ENCODE measurements at places on chromosomes 11 and 22.

- DNase-seq: no peak
These were observed 71.8 kb downstream of the PDE2A start for GRCh38 chr11:72602250-72602904.

- DNase-seq: no peak
These were observed at the start of gene AMOTL1 for GRCh38 chr11:94767701-94768601. Gene AMOTL1, plus strand, starts transcription at chr11:94768356. Its CDS starts 156 bp downstream, at chr11:94768512.

DNA sequence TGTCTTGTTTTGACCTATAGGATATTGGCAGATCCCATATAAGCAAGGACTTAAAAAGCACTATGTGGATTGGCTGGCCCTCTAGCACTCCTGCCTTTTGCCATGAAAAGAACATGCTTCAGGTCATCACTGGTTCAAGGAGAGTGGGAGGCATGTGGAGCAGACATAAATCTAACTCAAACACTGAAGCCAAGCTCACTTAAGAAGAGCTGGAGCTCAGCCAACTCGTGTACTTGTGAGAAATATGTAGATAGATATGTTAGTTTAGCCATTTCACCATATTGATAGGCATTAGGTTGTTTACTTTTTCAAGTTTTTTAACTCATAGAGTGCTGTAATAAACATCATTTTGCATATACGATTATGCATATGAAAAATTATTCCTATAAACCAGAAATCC lies 19.9 kb upstream of the BBOX1 start:
- DNase-seq: no peak

GRCh38 chr11:2271077-2271326 lies 614 bp upstream of the ASCL2 start:
- DNase-seq: no peak

DNA sequence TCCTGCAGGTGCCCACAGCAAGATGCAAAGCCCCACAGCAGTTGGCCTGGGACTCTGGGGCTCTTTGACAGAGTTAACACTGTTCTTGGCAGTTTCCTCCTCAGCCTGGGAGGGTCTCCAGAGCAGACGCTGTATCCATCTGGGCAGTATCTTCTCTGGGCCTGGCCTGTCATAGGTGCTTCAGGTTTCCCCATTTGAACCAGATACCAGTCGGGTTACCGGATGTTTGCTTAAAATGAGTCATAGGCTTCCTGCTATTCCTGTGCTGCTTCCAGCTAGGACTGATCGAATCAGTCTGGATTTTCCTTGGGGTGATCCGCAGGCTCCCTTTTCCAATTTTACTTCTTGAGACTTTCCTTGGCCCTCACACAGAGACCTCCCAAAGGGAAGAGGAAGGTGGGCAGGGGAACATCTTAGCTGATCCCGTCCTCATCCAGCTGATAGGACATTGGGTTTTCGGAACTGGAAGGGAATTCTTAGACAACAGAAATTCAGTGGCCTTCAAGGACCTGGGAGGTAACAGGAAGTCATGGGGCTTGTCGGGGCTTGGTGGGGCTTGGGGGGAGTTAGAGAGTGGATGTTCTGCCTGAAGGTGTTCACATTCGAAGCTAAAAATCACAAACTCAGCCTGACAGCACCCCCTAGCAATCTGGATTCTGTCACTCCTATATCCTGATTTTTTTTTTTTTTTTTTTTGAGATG lies 2.4 kb upstream of the RANGAP1 start:
- DNase-seq: no peak

DNA sequence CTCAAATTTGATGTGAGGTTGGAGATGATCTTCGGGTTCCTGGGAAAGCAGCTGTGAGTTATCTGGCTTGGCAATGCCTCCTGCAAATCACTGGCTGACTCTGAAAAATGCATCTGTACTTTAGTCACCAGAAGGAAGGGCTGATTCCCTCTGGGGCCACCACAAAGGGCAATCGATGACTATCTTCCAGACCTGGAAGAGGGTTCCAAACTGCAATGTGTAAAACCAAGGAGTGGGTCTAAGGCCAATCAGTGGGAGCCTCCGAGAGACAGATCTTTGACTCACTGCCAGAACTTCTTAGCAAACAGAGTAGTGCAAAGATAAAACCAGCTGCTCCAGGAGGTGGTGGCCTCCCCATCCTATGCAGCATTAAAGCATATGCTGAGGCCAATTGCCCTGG lies 29.1 kb upstream of the PAK1 start:
- no peak for DNase-seq
